CD4-positive, alpha-beta T cell treated with Interleukin-4 for 1 hour (primary cell): ENCODE measurements at places on chromosomes 7 and 10.

DNA sequence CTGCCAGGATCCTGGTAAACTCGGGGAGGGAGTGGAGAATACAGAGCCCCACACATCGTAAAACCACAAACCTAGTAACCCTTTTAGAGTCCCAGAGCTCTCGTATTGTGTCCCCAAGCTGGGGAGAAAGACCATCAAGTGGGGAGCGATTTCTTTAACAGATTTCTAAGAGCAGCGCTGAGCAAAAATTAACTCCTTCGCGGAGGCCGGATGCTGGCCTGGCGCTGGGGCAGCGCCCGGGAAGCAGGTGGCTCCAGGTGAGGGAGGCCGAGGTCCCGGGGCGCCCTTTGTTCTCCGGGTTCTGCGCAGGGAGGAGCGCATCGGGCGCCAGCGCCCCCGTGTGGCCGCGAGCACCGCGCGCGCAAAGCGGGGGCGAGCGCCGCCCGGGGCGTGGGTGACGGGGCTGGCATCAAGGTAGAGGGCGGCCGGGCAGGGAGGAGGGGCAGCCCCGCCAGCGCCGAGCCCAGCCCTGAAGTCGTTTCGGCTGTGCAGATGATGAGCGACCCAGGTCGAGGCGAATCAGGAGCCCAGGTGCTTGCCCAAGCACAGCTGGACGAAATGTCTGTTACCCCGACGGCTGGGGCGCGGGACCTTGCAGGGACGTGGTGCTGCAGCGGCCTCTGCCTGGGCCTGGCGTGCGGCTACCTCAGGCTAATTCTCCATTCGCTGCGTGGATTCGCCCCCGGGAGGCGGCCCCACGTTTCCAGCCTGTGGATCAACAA lies 10.4 kb upstream of the FGFR2 start:
- no peak for DNase-seq

GRCh38 chr10:32084185-32084851 lies 28.1 kb upstream of the KIF5B start:
- no peak for DNase-seq

DNA sequence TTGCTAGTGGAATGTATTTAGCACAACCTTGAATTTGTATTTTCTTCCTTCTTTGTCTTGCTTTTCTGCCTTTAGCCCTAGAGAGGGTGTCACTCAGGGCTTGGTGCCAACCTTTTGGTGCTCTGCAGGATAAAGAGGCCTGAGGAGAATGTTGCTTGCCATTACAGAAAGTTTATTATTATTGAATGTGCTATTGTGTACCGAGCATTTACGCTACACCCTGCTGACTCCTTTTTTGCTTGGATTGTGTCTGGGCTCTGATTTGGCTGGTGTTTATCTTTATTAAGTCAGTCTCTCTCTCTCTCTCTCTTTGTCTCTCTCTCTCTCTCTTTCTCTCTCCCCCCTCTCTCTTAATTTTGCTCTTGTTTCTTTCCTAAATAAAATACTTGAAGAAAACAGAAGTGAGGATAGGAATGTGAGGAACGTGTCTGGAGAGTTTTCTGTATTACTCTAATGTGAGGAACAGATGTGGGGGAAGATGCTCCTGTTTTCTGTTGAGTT lies 284.4 kb upstream of the PHYHIPL start:
- DNase-seq = no peak

DNA sequence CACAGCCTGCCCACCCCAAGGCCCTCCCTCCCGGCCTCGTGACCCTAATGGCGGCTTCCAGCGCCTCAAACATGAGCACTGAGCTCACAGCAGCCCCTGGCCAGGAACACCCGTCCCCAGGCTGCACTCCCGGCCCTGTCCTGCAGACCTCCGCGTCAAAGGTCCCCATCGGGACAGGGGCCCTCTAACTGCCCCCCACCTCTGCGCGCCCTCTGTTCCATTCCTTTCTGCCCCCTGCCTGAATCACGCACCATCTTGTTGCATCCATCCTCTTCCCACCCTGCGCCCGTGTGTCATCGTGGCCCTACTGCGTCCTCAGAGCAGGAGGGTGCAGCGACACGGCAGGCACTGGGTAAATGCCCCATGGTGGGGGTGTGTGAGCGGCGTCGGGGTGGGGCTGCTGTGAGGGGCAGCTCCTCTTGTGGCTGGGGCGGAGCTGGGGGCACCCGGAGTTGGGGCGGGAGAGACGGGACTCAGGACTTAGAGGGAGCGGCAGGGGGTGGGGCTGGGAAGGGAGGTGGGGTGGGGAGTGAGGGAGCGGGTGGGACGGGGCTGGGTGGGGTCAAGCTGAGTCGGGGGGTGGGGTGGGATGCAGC lies 13.4 kb downstream of the SLC29A4 start:
- peak; percentile 16 for DNase-seq

DNA sequence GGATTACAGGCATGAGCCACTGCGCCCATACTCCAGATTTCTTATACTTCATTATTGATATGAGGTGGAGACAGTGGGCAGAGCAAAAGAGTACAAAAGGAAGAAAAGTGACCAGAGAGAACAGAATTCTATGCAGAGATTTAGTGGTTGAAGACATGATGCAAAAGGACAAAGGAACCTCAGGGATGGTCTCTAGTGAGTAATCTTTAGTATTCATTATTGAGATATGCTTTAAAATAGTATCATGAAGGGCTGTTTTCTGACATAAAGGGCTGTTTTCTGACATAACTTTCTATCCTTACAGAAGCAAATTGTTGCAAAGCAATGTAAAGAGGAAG lies 81.2 kb upstream of the OIT3 start:
- DNase-seq = no peak

DNA sequence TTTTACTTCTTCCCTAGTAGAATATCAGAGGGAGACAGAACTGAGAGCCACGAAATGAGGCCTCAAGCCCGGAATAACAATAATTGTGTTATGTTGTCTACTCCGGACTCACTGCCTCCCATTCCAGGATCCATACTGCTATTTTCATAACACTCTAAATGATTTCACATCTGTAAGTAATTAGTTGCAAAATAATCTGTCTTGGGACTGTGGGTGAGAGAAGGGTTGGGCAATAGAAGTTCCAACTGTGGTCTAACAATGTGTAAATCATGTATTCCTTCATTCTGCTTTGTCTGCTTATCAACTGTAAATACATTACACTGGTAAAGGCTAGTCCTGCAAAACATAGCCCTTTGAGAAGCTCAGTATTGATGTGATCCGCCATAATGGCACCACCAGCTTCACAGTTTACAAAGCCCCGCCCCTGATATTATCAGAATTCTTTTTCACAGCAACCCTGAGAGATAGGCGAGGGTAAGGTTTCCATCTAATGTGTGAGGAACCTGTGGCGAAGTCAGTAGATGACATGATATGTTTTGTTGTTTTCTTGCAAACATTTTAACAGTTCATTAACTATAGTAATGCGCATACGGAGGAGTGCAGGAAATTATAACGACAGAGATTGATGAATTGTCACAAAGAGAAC lies 265.7 kb upstream of the BMPER start:
- DNase-seq = no peak

DNA sequence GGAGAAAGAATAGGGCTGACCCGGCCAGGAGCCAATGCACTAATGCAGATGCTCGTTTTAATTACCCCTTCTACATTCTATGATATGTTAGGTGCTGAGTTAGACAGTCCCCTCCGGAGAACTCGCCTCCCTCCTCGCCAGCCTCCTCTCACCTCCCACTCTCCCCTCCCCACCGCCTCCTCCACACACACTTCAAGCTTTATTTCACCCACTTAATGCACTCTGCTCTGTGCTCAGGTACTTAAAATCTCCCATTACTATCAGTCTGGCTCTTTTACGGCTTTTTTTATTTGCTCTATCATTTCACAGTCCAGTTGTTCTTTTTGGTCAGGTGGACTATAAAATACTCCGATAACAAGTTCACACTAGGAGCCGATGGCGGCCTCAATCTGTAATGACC lies 231.6 kb downstream of the TEX36 start:
- DNase-seq = no peak

DNA sequence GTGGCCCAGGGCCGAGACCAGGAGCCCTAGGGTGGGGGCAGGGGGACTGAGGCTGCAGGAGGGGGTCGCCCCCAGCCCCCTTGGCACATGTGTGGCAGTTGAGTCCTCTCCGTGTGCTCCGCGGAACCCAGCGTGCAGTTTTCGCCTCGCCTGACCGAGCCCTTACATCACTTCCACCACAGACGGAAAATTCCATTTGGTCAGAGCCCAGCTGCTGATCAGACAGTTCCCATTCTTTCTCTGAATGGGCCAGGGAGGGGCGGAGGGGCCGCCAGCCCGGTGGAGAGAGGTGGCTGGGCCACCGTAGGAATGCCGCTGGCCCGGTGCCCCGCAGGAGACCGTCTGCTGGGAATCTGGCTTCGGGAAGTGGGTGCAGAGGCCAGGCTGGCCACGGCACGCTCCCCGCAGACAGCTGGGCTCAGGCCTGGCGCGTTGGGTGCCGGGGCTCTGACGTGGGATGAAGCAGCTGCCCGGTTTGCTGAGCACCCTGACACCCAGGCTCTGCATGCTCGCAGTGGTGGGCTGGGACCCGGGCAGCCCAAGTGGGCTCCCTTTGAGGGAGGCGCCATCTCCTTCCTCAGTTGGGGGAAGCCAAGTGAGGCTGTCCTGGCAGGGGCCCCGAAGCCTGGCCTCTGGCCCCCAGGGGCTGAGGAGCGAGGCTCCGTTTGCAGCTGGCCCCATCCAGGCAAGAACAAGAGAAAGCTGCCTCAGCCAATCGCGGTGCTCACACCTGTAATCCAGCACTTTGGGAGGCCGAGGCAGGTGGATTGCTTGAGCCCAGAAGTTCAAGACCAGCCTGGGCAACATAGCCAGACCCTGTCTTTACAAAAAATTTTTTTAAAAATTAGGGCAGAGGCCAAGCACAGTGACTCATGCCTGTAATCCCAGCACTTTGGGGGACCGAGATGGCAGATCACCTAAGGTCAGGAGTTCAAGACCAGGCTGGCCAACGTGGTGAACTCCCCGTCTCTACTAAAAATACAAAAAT lies 9.9 kb downstream of the TTYH3 start:
- peak; percentile 62 for DNase-seq

DNA sequence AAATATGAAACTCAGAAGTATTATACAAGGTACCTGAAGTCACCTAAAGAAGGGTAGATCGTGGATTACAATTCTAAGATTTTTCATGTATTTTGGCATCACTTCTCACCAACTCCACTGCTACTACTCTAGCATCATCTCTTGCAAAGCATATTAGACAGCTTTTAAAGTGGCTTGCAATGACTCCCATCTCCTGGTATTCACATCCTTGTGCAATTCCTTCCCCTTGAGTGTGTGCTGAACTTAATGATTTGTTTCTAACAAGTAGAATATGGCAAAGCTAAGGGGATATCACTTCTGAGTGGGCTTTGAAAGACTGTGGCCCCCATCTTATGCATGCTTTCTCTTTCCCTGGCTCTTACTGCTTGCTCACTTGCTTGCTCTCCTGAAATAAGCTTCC lies 280.2 kb downstream of the SNX13 start:
- no peak for DNase-seq

DNA sequence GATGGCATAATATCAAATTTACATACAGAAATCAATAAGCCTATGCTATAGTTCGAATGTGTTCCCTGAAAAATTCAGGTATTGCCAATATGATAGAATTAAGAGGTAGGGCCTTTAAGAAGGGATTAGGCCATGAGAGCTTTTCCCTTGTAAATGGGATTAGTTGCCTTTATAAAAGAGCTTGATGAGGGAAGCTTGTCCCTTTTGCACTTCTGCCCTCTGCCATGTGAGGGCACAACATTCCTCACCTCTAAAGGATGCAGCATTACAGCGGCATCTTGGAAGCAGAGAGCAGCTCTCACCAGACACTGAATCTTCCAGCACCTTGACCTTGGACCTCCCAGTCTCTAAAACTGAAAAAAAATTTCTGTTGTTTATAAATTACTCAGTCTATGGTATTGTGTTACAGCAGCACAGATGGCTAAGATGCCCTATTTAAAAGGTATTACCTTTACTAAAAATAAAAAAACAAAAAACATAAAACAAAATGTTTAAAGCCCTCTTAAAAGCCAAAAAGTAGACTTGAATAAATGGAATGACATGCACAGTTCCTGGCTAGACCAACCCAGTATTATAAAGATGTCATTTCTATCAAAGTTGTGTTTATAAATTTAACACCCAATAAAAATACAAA lies 909.6 kb downstream of the REEP3 start:
- DNase-seq = no peak

DNA sequence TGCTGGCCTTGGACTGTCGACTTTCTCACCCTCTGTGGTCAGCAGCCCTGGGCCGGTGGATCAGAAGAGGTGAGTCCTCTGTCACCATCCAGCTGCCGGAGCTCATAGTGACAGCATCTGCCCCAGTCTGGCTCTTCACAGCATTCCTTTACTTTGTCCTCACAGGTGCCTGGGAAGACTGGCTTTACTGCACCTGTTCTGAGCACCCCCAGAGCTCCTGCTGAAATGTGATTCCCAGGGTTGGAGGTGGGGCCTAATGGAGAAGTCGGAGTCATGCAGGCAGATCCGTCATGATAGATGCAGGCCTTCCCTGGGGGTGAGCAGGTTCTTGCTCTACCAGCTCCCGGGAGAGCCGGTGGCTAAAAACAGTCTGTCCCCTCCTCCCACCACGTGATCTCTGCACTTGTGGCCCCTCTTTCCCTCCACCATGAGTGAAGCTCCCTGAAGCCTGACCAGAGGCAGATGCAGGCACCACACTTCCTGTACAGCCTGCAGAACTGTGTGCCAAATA lies 171.5 kb downstream of the ZMYND11 start:
- DNase-seq = no peak

DNA sequence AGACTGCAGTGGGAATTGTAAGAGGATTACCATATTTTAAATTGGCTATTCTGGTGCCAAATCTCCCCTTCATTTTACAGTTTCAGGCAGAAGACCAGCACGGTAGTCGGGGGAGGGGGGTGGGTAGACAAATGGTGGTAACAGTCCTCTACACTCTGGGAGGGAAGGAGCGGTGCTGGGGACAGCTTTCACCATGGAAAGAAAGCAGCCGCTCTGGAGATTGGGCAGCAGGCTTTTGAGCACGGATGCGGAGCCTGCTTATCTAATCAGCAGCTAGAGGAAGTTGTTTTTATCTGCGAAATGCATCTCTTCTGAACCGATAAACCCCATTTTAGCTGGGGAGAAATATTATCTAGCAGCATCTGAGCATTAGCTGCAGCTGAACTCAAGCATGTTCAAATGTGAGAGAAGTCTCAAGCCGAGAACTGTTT lies 28.7 kb downstream of the IKZF1 start:
- peak; percentile 52 for DNase-seq

DNA sequence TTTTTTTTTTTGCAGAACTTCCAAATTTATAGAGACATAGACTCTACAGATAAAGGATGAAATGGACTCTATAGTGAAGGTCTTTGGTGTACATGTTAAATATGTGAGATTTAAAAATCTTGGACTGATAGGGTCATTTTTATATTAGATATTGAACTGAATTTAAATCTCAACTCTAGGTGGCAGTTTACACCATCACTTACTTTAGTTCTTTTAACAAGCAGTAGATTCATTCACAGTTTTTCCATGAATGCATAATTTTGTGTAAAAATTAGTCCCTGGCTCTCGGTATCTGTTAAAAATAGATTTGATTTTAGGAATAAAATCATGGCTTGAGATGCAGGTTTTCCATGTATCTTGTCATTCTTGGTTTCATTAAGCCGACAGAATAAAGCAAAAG lies 31.1 kb upstream of the SNX13 start:
- DNase-seq = no peak
